ENCODE measurements at places on chromosomes 3 and 15. TPM values are rescaled to one million over a fixed set of nuclear protein-coding genes. Genes with fewer than 3 reads are reported as not detected.

EIF2A gene
- 147 TPM for total RNA-seq

TXNRD3 gene
- 9.4 TPM for total RNA-seq

KY gene
- not detected for total RNA-seq

LNP1 gene
- total RNA-seq, result 2.9 TPM

ERC2 gene
- not detected for total RNA-seq

OR5H6 gene
- total RNA-seq, result not detected

SMARCC1 gene
- 22.8 TPM for total RNA-seq

SERP1 gene
- 190 TPM for total RNA-seq

C2CD4B gene
- total RNA-seq, result 3.4 TPM

SI gene
- not detected for total RNA-seq

CCDC54 gene
- total RNA-seq, result not detected

KCNMB2 gene
- not detected for total RNA-seq

ADPRH gene
- total RNA-seq, result 1.1 TPM

All from cardiac atrium fibroblast (primary cell).